ENCODE measurements at places on chromosomes 2 and 18.

- DNase-seq: no peak
These were observed 33.2 kb upstream of the GALNT3 start for GRCh38 chr2:165827016-165827920.

- peak; percentile 22 for DNase-seq
These were observed 612.6 kb upstream of the CDH2 start for GRCh38 chr18:28789502-28789901.

GRCh38 chr2:27407798-27408491 lies 1.4 kb downstream of the PPM1G start:
- DNase-seq: peak; percentile 72

- DNase-seq: peak; percentile 25
These were observed 72.7 kb upstream of the MAP3K20 start for GRCh38 chr2:173002751-173003541.

GRCh38 chr2:30639836-30640235 lies 167.4 kb downstream of the CAPN13 start:
- DNase-seq: no peak

DNA sequence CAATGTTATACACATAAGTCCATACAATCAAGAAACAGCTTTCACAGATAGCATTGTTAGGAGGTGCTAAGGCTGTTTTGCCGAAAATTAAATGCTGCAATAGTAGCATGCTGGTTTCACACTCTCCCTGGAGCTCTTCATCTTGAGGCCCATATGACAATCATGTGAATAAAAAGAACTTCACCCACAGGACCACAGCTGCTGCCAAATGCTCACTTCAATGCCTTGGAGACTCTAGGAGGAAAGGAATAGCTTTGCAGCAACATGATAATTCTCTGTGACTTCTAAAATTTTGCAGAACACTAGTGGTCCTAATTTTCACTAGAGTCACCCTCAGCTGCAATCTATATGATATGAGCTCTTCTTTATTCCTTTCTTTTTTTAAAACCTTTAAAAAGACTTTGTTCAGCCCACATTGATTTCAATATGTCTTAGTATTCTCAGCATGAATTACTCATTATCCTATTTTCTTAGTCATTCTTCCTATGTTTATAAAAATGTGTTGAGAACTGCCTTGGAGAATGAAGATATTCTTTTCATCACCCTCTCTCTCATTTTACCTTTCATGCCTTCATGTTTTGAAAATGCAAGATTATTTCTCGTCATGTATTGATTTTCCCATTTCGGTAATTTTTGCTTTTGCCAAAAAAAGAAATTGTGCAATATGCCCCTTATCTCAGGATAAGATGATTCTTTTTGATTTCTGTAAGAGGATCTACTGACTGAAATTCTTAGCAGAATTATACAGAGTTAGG lies 108.2 kb downstream of the PDE1A start:
- no peak for DNase-seq

DNA sequence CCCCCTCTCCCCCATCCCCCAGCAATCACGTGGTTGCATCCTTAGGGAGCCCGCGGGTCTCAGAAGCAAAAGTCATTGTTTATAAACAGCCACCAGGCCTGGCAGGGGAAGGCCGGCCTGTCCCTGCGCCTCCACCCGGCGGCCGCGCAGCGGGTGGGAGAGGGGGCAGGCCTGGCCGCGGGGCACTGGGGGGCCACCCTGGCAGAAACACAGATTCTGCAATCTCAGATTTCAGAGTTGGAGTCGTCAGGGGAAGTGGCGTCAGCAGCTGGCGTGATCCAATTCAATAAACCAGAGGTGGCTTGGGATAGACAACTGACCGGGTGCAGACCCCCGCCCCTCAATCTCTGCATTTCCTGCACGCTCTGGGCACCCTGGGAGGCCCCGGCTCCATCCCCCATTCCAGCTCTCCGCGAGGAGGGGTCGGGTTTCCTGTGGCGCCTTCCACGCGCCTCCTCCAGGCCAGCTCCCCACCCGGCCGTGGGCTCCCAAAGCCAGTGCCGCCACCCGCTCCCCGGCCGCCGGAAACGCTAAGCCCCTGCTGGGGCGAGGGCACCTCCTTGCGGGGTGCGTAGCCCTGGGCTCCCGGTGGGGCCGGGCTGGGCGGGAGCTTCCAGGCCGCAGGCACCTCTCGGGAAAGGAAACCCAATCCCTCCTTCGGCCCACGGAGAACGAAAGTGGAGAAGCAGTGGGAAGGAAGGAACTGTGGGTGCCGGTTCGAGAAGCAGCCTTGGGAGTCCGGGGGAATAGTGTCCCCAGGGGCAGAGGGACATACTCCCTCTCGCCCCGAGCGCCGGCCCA lies 1.1 kb downstream of the BIN1 start:
- DNase-seq: peak; percentile 24

GRCh38 chr2:132646540-132647108 lies 23.4 kb downstream of the LYPD1 start:
- no peak for DNase-seq

DNA sequence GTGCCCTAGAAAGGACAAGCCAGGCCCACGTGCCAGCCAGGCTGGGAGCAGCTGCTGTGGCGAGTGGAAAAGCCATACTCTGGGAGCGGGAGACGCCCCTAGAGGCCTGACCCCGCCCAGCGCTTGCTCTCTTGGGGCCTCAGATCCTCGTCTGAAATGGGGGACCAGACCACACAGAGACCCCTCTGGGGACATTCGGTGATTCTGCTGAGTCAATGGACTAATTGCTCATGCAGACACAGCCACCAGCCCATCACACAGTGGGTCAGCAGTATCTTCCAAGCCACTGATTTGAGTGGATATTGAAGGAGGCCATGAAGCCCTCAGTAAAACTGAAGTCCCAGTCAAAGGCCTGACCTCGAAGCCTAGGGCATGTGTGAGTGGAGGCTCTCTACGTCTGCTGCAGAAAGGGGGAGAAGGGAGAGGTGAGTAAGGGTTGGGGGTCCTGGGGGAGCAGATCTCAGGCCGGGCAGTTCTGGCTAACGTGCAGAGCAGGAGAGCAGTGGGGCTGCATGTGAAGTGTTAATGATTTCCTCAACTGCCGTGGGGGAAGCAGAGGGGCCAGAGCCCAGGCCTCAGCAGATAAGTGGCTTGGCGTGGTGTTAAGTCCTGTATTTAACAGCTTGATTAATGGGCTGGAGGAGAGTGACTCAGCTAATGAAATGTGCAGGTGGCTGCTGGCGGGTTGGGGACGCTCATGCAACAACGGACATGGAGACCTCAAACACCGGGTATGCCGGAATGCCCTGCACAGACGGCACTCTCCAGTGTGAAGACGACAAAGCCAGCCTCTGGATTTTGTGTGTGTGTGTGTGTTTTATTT lies 104.4 kb upstream of the TWIST2 start:
- no peak for DNase-seq

DNA sequence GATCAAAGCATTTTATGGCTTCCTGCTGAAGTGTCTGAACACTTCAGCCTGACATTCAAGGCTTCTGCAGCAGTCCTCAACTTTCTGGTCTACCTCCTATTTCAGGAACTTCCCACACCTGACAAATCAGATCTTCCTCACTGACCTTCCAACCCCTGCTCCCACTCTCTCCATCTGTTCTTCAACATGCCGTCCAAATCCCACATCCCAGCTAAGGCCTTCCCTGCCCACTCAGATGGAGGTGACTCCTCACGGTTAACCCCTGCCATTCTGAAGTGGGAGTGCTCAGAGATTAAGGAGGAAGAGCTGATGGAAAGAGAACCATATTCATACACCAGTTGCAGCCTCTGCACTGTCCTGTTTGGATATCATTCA lies 104.8 kb downstream of the POLR1A start:
- DNase-seq: no peak

GRCh38 chr2:63000801-63001200 lies 49.8 kb upstream of the OTX1 start:
- no peak for DNase-seq

DNA sequence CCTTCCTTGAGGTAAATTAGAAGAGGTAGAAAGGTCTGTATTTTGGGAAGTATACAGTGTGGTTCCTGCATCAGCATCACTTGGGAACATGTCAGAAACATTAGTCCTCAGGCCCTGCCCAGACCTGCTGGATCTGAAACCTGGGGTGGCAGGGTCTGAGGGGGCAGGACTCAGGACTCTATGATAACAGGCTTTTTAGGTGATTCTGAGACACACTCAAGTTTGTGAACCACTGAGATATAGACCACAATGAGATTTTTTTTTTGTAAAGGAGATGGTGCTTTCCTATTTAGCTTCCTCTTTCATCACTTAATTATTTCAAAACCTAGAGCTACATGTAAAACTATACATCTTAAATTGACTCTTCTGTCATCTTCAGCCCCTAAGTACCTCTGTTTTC lies 262.7 kb upstream of the SPOPL start:
- no peak for DNase-seq

DNA sequence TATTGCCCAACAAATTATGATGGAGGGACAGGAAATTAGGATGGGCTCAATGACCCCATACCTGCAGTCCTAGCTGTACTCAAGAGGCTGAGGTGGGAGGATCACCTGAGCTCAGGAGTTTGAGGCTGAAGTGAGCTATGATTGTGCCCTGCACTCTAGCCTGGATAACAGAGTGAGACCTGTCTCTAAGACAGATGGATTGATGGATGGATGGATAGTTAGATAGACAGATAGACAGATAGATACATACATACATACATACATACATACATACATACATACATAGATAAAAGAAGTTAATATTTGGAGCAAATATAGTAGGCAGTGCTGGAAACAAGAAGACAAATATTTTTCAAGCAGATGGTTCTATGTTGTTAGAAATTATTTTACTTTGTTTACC lies 78.1 kb upstream of the PROKR1 start:
- no peak for DNase-seq

GRCh38 chr2:239181903-239182581 lies 218.8 kb downstream of the HDAC4 start:
- DNase-seq: no peak

GRCh38 chr18:44744161-44745121 lies 63.8 kb downstream of the SETBP1 start:
- no peak for DNase-seq

GRCh38 chr18:36513556-36513955 lies 216.0 kb downstream of the FHOD3 start:
- DNase-seq: no peak

GRCh38 chr2:97761192-97761591 lies 47.8 kb downstream of the ZAP70 start:
- DNase-seq: no peak

DNA sequence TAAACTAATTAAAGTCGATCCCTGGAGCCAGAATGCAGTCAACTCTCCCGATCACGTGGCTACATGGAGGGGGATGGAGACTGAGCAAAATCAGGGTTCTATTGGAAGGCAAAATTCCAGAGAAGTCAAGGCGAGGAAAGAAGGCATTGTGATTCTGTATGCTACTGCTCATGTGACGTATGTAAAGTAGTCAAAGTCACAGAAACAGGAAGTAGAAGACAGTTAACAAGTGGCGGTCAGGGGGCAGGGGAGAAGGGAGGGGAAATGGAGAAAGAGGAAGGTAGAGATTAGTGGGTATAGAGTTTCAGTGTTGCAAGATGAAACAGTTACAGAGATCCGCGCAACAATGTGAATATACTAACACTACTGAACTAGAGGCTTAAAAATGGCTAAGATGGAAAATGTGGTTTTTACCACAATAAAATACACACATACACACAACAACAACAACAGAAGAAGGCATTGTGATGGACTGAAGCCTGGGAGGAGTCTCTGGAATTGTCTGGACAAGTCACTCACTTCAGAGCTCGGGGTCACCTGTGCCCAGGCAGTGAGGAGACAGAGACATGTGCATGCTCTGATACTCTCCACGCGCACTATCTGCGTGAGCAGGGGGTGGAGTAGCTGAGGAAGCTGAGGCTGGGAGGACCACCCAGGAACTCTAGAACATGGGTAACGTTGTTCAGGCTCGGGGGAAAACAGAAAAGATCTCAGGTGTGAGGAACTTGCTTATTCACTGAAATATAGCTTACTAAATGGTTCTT lies 89.9 kb upstream of the CDCA7 start:
- no peak for DNase-seq

- DNase-seq: no peak
These were observed 20.1 kb downstream of the WDR33 start for GRCh38 chr2:127790694-127791529.

DNA sequence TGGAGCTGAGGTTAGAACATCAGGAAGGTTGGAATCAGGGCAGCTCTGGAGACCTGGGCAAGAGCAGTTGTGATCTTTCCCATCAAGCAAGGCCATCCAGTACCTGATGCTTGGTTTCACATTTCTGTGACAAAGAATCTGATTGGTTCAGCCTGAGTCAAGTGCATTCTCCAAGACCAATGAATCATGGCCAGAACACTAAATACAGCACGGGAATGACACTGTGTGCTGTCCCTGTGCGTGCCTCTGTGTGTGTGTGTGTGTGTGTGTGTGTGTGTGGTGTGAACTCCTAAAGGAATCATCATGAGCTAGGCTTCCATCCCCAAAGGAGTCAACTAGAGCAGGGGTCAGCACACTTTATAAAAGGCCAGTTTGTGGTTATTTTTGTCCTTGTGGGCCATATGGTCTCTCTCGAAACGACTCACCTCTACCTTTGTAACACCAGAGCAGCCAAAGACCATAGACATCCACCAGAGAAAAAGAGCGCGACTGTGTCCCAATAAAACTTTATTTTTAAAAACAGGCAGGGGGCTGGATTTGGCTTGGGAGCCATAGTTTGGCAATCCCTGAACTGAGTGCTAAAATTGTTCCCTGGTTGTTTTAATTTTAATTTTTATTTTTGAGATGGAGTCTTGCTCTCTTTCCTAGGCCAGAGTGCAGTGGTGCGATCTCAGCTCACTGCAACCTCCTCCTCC lies 99.7 kb downstream of the INHBB start:
- DNase-seq: peak; percentile 51

DNA sequence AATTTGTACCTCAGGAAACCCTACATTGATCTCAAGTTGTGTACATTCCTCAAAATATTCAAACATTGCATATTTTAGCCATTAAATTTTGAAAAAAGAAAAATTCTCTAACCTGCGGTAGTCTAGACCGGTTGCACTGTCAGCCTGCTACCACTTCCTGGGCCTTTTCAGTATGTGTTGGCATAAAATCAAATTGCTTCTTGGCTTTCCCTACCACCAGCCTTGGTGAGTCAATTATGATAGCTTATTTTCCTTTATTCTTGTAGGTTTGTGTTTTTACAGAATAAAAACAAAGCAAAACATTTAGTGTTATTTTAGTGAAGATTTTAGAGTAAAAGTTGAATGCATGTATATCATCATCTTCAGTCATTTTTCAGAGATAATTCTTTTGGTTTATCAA lies 61.2 kb downstream of the FAM171B start:
- no peak for DNase-seq

DNA sequence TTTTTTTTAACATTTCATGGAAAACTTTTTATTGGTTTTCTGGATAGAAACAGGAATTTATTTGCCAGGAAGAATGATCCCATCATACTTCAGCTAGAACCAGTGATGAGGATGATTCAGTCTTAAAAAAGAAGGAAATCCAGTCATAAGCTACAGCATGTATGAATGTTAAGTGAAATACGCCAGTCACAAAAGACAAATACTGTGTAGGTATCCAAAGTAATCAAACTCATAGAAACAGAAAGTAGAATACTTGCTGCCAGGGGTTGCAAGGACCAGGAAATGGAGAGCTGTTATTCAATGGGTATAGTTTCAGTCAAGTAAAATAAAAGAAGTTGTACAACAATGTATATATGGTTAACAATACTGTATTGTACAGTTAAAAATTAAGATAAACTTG lies 21.3 kb downstream of the PSME4 start:
- DNase-seq: peak; percentile 41
